Cortex of kidney (tissue), 1 donor: ENCODE measurements at places on chromosomes 4 and X.

DNA sequence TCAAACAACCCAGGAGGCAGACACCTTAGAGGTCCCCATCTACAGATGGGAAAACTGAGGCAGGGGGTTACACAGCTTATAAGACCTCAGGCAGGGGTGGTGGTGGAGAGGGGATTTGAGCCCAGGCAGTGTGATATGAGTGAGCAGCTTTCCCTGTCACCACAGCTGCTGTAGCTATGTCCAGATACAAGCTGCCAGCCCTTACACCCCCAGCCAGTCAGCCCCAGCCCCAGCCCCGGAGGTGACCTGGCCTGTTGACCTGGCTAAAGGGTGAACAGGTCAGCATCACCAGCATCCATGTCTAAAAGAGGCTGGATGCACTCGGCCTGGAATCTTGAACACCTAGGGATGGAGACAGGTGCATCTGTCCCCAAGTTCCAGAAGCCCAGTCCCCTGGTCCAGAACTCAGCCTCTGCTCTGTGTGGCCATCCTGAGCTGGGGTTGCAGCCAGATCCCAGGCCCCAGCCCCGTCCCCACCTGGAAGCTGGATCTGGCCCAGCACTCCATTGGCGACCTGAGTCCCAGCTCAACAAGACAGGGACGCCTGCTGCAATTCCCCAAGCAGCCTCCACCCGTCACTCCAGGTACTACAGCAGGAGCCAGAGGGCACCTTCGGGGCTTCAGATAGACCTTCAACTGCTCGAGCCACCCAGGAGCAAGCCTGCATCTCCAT lies 89.5 kb downstream of the JAKMIP1 start:
- no peak for DNase-seq

DNA sequence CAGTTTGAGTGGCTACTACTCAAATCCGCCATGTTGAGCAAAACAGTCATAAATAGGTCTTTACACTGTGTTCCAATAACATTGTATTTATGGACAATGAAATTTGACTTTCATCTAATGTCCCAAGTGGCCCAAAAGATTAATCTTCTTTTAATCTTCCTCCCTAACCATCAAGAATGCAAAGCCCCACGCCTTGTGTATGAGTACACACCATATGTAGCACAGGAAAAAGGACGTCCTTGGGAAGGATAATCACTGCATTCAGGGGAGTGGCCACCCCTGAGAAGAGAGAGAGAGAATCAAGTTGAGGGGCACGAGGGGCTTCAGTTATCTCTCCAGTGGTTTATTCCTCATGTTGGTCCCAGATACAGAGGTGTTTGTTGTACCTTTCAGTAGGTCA lies 33.1 kb downstream of the RBM47 start:
- DNase-seq: no peak

GRCh38 chr4:124279741-124280140 lies 432.8 kb downstream of the ANKRD50 start:
- no peak for DNase-seq

DNA sequence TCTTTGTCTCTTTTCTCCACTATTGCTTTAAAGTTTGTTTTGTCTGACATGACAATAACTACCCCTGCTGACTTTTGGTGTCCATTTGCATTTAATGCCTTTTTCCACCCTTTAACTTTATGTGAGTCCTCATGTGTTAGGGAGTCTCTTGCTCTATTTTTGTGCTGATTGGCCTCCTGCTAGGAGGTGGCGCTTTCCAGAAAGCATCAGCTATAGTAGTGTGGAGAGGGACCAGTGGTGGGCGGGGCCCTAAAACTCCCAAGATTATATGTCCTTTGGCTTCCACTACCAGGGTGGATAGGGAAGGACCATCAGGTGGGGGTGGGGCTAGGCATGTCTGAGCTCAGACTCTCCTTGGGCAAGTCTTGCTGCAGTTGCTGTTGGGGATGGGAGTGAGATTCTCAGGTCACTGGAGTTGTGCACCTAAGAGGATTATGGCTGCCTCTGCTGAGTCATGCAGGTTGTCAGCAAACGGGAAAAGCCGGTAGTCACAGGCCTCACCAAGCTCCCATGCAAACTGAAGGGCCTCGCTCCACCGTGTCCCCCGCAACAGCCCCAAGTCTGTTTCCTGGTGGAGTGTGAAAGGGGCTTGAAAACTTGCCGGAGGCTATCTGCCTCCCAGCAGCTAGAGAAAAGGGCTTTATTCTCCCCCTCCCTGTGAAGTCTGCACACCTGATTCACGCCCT lies 156.3 kb downstream of the CPEB2 start:
- no peak for DNase-seq
